ENCODE measurements at places on chromosomes 5 and 9.
A peak's percentile ranks its signal among the peaks of the same experiment; 100 is the strongest.

DNA sequence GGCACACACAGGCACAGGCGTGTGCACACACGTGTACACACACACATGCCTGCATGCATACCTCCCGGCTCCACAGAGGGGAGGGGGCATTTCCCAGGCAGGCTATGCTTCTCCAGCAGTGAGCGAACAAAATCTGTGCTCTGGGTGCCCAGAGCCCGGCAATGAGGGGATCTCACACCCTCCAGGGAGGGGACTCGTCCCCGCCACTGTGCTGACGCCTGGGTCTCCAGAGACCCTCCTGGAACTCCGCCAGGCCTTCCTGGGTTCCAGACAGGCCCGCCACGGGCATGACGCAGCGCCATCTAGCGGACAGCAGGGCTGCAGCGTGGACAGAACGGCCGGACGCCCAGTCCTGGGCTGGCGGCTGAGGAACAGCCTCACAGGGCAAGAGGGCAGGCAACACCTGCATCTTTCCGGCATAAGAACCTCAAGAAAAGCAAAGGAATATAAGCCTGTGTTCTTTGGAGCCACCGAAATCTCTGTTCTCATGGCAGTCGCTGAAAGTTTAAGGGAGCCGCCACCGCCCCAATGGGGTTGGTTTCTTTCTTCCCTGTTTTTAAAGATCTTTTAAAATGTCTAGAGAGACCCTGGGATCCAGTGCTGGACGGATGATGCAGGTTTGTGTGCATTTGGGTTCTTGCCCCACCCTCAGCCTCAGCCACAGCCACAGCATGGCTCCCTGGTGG, 135.6 kb upstream of the PPP1R26 start:
- peak; percentile 7 for DNase-seq

DNA sequence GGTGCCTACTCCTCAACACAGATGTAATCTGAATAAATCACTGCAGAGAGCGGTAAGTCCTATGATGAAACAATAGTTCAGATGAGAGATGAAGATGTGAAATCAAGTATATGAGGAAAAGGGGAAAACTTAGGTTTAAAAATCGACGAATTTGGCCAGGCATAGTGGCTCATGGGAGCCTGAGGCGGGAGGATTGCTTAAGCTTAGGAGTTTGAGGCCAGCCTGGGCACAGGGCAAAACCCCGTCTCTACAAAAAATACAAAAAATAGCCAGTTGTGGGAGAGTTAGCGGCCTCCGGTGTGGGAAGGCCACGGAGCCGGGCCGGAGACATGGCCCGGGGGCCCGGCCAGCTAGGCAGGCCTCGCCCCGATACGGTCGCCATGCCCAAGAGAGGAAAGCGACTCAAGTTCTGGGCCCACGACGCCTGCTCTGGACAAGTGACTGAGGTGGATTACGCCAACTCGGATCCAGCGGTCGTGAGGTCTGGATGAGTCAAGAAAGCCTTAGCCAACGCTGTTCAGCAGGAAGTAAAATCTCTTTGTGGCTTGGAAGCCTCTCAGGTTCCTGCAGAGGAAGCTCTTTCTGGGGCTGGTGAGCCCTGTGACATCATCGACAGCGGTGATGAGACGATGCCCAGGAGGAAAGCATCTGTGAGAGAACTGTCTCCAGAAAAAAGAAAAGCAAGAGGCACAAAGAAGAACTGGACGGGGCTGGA, 62.8 kb upstream of the SUB1 start:
- no peak for DNase-seq

GRCh38 chr5:80711938-80712337, 57.2 kb upstream of the DHFR start:
- DNase-seq = no peak

GRCh38 chr5:1405121-1405520, 40.1 kb downstream of the SLC6A3 start:
- DNase-seq = no peak

DNA sequence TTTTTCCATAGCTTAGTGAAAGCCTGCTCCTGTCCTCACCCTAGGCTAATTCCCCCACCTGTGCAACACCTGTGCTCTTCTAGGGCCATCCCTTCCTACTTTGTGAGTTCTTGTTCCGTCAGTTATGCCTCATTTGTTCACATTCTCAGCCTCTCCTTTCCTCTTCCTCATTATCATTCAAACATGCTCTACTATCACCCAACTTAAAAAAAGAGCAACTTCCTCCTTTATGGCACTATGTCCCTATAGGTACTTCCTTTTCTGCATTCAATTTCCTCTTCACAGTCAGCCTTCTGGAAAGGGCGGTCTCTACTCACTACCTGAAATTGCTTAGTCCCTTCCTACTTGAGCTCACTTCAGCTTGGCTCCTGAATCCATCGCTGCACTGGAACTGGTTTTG, 111.8 kb upstream of the LHFPL2 start:
- DNase-seq = no peak

GRCh38 chr5:163731256-163731655, 225.8 kb downstream of the MAT2B start:
- DNase-seq = no peak

DNA sequence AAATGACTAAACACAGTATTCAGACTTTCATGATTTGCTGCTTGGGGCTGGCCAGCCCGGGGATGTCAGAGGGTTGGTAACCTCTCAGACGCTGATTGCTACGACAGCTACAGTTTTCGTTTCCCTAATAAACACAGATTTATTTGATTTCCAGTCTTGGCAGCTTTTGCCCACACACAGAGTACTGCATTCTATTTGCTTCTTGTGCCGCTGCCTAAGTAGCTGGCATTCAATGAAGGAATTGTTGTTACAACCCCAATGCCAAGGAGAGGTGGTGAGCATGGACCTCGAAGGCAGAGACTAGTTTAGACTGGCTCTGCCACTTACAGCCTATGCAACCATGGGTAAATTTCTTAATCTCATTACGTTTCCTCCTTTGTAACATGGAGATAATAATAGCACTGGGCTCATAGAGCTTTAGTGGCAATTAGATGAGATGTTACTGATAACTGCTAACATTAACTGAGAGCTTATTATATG, 247.1 kb upstream of the PANK3 start:
- DNase-seq = no peak

GRCh38 chr5:25090275-25090674, 445.5 kb upstream of the CDH10 start:
- no peak for DNase-seq

GRCh38 chr5:78268356-78268755, 26.1 kb downstream of the AP3B1 start:
- DNase-seq = no peak

GRCh38 chr5:78354066-78354670, 6.2 kb upstream of the SCAMP1 start:
- no peak for DNase-seq

DNA sequence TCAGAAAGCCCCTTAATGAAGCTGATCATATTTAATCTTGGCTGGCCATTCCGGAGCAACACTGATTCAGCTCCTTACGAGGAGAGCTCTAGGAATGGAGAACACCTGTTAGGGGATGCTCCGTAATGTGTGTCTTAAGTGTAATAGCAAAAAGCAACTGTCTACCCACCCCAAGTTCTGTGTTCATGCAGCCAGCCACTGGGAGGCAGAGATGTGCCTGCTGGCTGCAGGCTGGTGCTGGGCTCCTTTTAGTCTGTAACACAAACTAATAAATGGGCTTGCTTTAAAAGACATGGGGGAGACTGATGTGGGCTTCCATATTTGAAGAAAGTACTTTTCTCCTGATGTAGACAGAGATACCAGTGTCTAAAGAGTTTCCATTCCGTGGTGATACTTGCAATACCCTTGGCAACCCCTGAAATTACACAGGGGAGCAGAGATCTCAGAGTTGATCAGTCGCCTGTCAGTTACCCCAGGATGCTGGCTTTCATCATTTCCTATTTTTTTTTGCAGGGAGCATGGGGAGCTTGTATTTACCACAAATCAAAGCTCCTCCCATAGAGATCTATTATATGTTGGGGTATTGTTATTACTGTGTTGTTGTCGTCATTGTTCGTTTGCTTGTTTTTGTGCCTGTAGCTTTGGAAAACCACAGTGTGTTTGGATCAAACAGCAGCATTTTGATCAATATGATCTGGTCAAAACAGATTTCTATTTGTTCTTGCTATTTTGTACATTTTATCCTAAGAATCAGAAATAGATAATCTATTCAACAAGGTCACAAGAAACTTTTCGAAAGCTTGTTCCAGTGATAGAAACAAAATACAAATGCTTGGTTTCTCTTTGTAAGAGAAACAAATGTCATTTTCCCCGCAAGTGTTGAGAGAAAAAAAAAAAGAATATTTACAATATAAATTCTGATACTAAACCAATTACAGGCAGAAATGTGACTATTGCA, 65.8 kb downstream of the MTX3 start:
- DNase-seq = no peak

DNA sequence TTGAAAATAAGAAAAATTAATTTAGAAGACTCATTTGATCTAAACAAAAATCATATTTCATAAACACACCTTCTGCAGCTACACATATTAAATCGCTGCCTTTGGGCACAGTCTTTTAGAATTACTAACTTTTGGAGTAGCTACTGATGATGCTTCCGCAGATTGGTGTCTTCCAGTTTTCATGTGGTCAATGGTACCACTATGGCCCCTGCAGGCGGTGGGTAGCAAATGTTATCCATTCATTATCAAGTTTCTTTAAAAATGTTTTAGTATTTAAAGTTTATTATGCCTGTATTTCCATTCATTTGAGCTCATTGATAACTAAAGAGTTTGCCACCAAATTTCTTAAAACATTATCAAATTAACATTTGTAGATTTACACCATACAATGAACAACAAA, 122.9 kb upstream of the GRAMD2B start:
- no peak for DNase-seq

- no peak for DNase-seq
Measured at GRCh38 chr5:138698713-138699112, 54.5 kb upstream of the CTNNA1 start.

- no peak for DNase-seq
Measured at GRCh38 chr5:158619083-158619788, 480.5 kb downstream of the EBF1 start.

GRCh38 chr5:134550271-134551214, 25.1 kb downstream of the JADE2 start:
- no peak for DNase-seq

- no peak for DNase-seq
Measured at GRCh38 chr5:88238732-88239131, 29.9 kb downstream of the TMEM161B start.

GRCh38 chr5:33240558-33240957, 200.2 kb upstream of the TARS1 start:
- DNase-seq = no peak

DNA sequence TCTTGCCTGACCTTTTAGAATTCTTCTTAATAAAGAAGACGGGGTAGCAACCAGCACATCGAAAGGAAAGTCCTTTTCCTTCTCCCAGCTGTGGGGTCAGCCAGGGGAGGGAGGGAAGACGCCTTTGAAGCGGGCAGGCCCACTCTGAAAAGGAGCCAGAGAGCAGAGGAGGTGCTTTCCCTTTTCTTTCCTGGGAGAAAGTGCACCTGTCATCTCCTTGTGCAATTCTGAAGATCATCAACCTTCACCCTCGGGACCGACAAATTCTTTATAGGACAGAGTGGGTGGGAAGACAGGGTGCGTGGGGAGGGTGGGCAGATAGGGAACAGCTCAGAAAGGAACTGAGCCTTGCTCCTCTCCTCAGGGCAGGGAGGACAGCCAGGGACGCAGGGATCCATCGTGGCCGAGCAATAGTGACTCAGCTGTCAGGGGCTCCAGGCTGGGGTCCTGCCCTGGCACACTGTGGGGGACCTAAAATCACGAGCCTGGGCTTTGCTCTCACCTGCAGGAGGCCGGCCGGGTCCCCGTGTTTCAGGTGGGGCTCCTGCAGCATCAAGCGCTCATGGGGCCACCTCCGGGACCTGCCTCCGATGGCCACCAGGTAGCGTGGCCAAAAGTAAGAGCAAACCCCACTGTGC, 141.0 kb downstream of the OLFM1 start:
- no peak for DNase-seq

- DNase-seq = no peak
Measured at GRCh38 chr9:91376239-91376638, 14.5 kb upstream of the AUH start.

GRCh38 chr9:73093740-73094379, 57.8 kb upstream of the ANXA1 start:
- no peak for DNase-seq

- DNase-seq = no peak
Measured at GRCh38 chr9:116345817-116346216, 192.2 kb downstream of the PAPPA start.

- DNase-seq = no peak
Measured at GRCh38 chr9:87445646-87446045, 52.0 kb upstream of the DAPK1 start.

- no peak for DNase-seq
Measured at GRCh38 chr9:120256146-120256545, 323.8 kb downstream of the CDK5RAP2 start.

GRCh38 chr9:35407846-35408245, 82.1 kb upstream of the RUSC2 start:
- DNase-seq = no peak

GRCh38 chr5:6584727-6585126, 48.1 kb downstream of the NSUN2 start:
- DNase-seq = no peak

- no peak for DNase-seq
Measured at GRCh38 chr5:44331471-44332050, 57.7 kb downstream of the FGF10 start.

GRCh38 chr5:179168664-179169063, 108.5 kb downstream of the ZNF354C start:
- no peak for DNase-seq

DNA sequence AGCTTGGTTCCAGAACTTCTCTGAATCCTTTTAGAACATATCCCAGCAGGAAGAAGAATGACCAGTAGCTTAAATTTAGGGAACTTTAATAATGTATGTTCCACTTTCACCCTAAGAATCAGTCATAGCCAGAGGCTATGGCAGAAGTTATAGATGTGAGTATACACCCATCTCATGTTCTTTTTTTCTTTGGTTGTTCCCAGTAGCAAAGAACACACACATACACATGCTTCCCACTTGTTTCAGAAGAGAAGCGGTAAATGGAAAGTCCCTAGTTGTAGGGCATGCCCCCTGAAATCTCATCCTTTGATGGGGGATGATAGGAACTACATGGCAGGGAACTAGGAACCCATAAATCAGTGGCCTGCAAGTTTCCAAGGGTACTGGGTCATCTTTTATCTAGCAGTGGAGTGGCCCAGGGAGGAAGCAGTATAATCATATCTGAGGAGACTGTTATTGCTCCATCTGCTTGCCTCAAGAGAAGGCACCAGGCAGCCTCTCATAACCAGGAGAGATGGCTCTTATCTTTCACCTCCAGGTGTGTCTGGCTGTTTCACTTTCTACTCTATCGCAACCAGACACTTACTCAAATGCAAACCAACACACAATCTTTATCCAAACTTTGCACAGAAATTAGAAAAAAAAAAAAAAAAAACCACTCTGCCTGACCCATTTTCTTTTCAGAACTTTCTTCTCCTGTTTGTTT, 109.5 kb downstream of the SNCAIP start:
- no peak for DNase-seq

Measured in stimulated activated CD4-positive, alpha-beta T cell treated with anti-CD3 and anti-CD28 coated beads, Interleukin-1b, Interleukin-23, amount 100 ng/mL, for 4 hours (primary cell).